Mesothelial cell of epicardium (in vitro differentiated cells): ENCODE measurements at places on chromosomes 6 and 20.

GRCh38 chr20:30985386-30985785, 272.1 kb upstream of the DEFB115 start:
- no peak for DNase-seq

DNA sequence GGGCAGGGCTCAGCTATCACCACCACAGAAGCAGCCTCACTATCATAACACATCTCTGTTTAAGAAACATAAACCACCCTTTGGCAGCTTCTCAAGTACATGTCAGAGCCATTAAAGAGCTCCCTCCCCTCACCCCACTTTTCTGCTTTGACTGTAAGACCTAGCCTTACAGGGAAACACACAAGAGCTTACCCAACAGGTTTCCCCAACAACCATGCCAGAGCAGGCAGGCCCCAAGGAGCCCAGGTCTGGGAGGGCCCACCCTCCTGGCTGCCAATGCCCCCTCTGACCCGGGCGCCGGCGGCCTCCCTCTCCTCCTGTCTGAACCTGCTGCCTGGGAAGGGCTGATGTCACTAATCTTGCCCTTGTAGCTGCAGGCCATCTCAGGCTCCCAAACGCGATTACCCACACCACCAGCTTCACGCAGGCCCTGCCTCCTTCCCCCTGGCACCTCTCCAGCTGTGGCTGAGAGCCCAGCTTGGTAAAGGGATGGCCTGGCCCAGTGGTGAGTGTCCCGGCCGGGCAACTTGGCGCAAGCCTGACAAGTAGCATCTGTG, 402.0 kb downstream of the MAFB start:
- peak; percentile 27 for DNase-seq

GRCh38 chr20:56808732-56809131, 179.6 kb downstream of the TFAP2C start:
- DNase-seq = no peak

DNA sequence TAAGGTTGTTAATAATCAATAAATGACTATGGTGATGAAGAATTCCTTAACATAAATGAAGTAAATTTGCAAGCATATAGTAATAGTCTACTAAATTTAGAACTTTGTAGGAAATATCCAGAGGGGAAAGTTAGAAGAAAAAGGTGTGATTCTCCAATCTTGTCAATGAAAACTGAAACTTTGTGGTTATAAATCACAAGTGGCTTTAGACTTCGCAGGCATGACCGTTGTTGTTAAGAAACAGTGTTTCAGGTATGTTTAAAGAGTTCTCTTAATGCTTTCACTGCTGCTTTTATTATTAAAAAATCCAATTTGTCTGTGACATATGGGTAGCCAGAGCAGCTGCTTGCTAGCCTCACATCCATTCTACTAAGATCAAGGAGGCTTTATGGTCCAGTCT, 475.6 kb upstream of the ADGRB3 start:
- DNase-seq = no peak

DNA sequence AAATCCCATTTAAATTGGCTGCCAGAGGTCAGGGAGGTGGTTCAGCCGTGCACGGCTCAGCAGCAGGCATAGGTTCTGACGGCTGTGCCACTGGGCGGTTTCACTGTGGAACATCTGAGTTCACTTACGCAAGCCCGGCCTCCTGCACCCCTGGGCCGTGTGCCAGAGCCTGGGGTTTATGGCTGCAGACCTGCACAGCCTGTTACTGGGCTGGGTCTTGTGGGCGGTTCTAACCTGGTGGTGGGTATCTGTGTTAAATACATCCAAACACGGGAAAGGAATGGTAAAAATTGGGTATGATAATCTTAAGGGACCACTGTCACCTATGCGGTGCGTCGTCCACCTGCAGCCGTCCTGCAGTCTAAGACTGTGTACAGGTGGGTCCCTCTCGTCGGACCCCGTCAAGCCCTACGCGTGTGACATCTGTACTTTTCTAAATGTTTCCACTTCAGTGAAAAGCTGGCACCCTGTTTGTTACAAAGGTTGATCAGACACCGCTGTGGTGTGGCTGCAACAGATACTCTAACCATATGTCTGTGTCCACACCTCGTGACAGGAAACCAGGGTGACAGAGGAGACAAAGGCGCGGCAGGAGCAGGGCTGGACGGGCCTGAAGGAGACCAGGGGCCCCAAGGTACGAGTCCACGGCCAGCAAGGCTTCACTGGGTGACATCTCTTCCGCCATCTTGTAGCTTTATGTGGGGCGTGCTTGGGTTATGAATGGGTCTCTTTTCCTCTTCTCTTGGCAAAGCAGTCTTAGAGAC, 21.5 kb downstream of the COL9A3 start:
- DNase-seq = no peak

GRCh38 chr20:1474817-1475603, 8.4 kb upstream of the NSFL1C start:
- no peak for DNase-seq

DNA sequence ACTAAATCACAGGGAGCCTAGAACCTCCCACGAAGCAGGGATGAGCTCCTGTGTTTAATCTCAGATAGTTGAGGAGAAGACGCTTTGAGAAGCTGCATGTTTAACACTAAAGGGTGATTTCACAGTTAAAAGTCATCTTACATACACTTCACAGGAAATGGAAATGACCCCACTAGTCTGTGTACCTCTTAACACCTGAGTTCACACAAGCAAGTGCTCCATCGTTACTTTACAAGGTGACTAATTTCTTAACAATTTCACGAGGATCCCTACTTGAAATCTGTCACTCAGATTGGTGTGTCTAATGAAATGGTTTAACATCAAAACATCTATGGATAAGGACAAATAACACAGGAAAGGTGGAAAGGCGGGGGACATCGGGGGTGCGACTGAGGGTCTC, 93.8 kb upstream of the RPS6KA2 start:
- no peak for DNase-seq

GRCh38 chr6:139418481-139419132, 44.2 kb upstream of the CITED2 start:
- no peak for DNase-seq

GRCh38 chr6:21653905-21654304, 60.4 kb downstream of the SOX4 start:
- no peak for DNase-seq

GRCh38 chr6:168197636-168198301, 118.8 kb upstream of the FRMD1 start:
- no peak for DNase-seq

GRCh38 chr6:2884804-2885203, 18.3 kb downstream of the SERPINB9 start:
- no peak for DNase-seq

GRCh38 chr20:47315339-47316056, 41.0 kb downstream of the ZMYND8 start:
- no peak for DNase-seq

DNA sequence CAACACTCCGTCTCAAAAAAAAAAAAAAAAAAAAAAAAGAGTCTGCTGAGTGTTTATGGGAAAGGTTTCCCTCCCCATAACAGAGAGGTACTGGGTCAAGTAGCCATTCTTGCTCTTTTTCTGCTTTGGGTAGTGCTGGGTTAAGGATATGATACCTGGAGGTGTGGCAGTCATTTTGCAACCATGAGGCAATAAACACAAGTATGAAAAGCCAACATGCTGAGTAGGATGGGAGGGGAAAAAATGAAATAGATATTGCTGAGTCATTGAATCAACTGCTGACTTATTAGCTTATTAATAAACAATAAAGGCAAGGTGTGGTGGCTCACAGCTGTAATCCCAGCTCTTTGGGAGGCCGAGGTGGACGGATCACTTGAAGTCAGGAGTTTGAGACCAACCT, 2.3 kb upstream of the TOMM34 start:
- DNase-seq = no peak

DNA sequence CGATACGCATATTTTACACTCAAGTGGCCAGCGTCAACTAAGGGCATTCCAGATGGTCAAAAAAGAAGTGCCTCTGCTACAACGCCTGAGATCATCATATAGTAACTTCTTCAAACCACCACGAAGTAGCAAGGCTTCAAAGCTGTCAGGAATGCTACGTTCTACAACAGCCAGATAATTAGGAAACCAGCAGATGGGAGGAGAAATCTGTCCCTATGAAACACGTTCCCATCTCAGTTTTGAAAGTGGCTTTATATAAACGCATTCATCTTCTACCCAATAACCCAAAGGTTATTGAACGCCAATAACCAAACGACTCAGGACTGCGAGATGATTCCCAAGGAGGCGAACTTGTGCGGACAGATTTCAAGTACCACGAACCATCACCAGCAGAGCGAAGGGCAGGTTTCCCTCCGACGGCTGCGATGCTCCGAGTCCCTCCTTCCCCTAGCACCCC, 1.2 kb downstream of the ABHD12 start:
- DNase-seq = no peak

GRCh38 chr20:23159256-23159946, 73.3 kb upstream of the CD93 start:
- DNase-seq = peak; percentile 14

DNA sequence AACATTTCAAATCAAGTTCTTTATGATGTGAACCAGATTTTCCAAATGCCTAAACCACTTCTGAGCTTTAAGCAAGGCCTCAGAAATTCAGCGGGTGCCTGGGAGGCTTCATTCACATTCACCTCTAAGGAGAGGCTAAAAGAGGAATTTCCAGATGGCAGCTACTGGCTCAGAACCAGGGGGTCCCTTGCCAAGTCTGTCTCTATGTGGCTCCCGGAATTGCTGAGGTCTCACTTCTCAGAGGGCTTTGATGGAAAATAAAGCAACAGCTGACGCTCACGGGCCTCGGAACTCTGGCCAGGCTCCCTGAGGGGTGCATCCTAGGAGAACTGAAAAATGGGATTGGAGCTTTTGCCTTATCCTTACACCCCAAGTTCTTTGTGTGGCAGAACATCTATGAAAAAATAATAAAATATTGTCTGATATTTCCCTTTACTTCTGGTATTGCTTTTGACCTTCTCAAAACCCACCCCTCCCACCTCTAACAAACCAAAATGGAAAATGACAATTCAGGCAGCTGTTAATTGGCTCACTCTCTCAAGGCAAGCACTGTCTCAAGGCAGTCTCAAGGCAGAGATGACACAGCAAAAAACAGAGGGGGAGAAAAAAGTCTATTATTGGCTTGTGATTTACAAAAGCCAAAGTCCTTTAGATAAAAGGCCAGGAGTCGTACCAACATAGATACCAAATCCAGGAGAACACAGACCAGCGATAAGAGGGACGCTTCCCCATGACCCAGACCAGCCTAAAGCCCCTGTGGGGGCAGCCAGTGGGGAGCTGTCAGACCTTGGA, 21.8 kb upstream of the LRRN4 start:
- no peak for DNase-seq

- DNase-seq = no peak
Measured at GRCh38 chr6:165662749-165663376, at the start of gene PDE10A. Gene PDE10A (minus strand): TSS chr6:165663241. CDS start chr6:165662811, 430 bp downstream.

GRCh38 chr20:34216382-34216742, 24.9 kb upstream of the ASIP start:
- no peak for DNase-seq

DNA sequence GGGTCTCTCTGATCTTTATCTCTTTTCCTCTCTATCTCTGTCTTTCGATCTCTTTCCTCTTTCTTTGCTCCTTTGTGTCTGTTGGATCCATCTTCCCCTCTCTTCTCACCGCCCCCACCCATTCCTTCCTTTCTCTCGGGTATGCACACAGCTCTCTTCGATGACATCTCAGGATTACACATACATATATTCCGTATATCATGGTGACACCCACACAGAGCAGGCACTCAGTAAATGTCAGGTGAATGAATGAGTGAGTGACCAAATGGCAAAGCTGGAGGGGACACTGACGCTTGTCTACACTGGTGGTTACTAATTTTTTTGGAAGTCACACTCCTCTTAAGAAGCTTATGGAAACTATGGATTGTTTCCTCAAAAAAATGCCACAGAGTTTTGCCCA, 9.9 kb downstream of the VSTM2L start:
- DNase-seq = no peak

DNA sequence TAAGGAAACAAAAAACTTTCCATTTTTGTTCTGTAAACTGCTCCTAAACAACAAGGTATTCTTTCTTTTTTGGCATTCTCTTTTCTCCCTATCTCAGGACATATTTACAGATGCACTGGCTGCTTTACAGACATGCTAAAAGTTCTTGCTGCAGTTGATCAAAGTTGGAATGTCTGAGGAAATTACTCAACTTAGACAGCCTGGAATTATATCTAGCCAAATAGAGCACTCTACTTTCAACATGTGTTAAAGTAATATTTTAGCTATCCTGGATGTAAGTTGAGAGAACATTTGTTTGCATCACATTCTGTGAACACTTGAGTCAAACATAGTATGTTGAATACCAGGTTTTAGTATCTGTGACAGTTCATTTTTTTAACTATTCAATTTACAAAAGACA, 24.8 kb downstream of the TASP1 start:
- no peak for DNase-seq

DNA sequence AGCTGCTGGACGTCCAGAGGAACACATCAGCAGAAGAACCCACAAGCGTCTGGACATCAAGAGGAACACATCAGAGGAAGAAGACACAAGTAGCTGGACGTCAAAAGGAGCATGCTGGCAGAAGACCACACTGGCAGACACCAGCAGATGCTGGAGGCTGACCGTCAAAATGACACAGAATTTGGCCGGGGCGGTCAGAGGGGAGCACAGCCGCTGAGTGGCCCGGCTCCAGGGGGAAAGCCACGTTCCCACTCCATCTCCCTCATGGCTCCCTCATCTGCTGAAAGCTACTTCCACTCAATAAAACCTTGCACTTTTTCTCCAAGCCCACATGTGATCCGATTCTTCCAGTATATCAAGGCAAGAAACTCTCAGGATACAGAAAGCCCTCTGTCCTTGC, 283.6 kb downstream of the PTPRT start:
- no peak for DNase-seq

- no peak for DNase-seq
Measured at GRCh38 chr6:34276881-34277762, 28.3 kb upstream of the SMIM29 start.

- DNase-seq = no peak
Measured at GRCh38 chr20:30486103-30486478, 771.4 kb upstream of the DEFB115 start.

DNA sequence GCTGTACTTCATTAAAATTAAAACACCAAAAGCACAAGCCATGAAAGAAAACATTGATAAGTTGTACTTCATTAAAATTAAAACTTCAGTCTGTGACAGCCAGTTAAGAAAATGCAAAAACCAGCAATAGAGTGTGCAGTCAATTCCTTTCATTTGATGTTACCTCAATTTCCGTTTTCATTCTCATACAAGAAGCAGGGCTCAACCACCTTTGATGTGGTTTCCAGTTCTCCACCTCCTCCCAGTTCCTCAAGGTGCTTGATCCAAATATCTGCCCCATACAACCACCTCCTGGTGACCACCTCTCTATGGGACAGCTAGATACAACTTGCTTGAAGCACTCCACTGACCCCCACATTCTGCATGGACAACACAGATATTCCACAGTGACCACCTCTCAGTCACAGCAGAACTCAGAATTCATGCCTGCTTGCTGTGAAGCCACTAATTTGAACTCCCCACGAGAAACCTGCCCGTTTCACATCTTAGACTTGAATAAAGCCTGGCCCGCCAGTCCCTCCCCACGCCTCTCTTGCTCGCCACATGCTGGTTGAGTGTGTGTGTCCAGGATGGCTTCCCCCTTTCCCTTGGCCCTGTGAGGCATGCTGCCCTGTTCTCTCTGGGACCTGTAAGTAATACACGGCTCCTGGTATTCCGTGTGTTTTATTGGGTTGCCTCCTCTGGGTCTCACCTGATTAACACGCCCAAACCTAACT, 66.1 kb downstream of the FAM50B start:
- DNase-seq = no peak
